ENCODE measurements at places on chromosomes 13 and 19.

DNA sequence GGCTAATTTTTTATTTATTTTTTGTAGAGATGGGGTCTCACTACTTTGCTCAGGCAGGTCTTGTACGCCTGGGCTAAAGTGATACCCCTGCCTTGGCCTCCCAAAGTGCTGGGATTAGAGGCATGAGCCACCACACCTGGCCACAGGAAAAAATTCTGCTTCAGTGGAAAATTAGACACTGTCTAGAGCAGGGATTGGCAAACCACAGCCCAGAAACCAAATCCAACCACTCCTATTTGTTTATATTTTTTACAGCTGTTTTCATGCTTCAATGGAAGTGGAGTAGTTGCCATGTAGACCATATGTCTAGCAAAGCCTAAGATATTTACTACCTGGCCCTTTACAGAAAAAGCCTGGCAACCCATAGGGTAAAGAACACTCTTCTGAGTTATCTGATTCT lies 123.7 kb upstream of the MRI1 start:
- no peak for DNase-seq

GRCh38 chr19:17469481-17470067 lies 750 bp upstream of the SLC27A1 start:
- DNase-seq: peak; percentile 90

DNA sequence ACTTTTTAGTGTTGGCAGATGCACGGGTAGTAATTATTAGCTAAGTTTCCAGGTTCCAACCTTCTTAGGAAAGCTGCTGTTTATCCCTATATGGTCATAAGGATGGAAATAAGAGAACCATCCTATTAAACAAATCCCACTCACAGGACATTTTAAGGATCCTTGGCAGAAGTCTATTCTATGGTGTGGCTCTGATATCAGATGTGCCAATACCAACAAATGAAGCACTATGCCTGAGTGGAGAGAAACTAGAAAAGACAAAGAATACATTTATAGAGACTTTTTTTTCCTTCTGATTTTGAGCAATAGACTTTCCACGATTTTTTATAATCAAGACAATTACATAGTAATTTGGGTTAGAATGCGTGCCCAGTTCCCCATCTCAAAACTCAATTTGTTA lies 12.6 kb downstream of the PCDH17 start:
- no peak for DNase-seq

- DNase-seq: no peak
Observed at GRCh38 chr19:45114116-45114515, 21.1 kb downstream of the PPP1R37 start.

DNA sequence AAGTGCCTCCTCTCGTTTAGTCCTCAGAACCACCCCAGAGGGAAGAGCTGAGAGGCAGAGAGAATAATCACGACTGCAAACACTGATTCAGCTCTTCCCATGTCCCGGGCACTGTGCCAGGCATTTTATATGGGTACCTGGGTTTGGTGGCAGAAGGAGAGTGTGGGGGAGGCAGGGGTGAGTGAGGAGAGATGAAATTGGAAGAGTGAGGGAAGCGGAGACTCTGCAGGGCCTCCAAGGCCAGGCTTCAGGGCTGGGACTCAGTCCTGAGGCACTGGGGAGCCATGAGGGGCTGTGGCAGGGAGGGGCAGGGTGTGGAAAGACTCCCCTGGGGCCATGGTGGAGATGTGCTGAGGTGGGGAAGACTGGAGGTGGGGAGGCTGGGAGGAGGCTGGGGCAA lies 8.7 kb downstream of the SYNGR4 start:
- no peak for DNase-seq
